ENCODE measurements at places on chromosomes 3 and 15. TPM values are rescaled to one million over a fixed set of nuclear protein-coding genes. Genes with fewer than 3 reads are reported as not detected.

Gene PLA2G4E
- 0.27 TPM for total RNA-seq

Gene GPR15
- not detected for total RNA-seq

Gene MAP1A
- 0.42 TPM for total RNA-seq

Gene FETUB
- not detected for total RNA-seq

Gene ATP2B2
- total RNA-seq: not detected

Gene NCK1
- total RNA-seq: 25.2 TPM

Gene MINDY2
- total RNA-seq: 7.8 TPM

Gene FBXL22
- 0.30 TPM for total RNA-seq

Gene TNNC1
- total RNA-seq: not detected

Gene GABRA5
- not detected for total RNA-seq

Gene GOLGA8K
- 0.08 TPM for total RNA-seq

Gene AHSG
- total RNA-seq: not detected

Gene RBMS3
- total RNA-seq: 4.9 TPM

Gene PIERCE2
- total RNA-seq: 1.1 TPM

Gene CIP2A
- total RNA-seq: 9.2 TPM

Gene REC114
- total RNA-seq: not detected

Gene SUMF1
- 44.4 TPM for total RNA-seq

Gene GRK7
- not detected for total RNA-seq

Gene P2RY1
- 2.0 TPM for total RNA-seq

Gene SERPINI2
- not detected for total RNA-seq

Gene CHRNA5
- total RNA-seq: 3.8 TPM

Gene KBTBD13
- total RNA-seq: not detected

Gene TLE3
- 36.2 TPM for total RNA-seq

Gene CPEB1
- 0.04 TPM for total RNA-seq

Gene CFAP20DC
- total RNA-seq: 10.0 TPM
